T-helper 22 cell (primary cell): ENCODE measurements at places on chromosomes 12 and 14.

DNA sequence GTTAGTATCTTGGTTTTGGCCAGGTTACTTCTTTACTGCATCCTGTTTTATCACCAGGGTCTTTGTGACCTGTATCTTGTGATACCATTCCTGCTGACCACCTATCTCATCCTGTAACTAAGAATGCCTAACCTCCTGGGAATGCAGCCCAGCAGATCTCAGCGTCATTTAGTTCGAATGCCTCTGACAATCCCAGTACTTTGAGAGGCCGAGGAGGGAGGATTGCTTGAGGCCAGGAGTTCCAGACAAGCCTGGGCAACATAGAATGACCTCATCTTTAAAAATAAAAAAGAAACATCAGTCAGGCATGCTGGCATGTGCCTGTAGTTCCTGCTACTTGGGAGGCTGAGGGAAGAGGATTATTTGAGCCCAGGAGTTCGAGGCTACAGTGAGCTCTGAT lies 206.5 kb downstream of the SUDS3 start:
- no peak for DNase-seq

DNA sequence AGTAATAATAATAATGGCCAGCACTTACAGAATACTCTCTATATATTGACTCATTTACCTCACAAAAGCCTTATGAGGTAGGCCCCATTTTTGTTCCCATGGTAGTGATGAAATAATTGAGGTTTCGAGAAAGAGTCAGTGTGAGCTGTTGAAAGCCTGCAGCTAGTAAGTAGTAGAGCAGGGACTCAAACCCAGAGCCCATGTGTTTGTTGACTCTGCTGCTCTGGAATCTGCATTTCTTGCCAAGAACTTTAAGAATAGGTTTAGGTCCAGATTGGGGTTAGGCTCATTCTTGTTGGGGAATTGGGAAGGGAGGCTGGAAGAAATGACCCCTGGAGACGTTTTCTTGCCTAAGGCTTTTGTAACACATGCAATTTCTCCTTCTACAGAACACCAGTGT lies 27.9 kb downstream of the DYRK4 start:
- DNase-seq, result no peak

DNA sequence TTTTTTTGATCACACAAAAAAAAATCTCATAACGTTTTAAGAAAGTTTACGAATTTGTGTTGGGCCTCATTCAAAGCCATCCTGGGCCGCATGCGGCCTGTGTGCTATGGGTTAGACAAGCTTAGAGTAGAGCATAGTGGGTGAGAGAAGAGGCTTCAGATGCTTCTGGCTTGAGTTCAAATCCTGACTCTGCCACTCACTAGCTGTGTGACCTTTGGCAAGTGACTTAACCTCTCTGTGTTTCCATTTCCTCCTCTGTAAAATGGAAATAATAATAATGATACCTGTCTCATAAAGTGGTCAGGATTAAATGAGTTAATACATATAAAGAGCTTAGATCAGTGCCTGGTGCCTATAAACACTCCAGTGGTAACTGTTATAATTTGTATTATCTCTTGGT lies 6.2 kb downstream of the P2RX4 start:
- no peak for DNase-seq

- DNase-seq, result no peak
Measured at GRCh38 chr12:105585107-105585506, 254.6 kb downstream of the C12orf75 start.
